Breast epithelium (tissue), 4 donors: ENCODE measurements at places on chromosomes 11 and 22. TPM values are rescaled to one million over a fixed set of nuclear protein-coding genes. Genes with fewer than 3 reads are reported as not detected.
A peak's percentile ranks its signal among the peaks of the same experiment; 100 is the strongest.

DNA sequence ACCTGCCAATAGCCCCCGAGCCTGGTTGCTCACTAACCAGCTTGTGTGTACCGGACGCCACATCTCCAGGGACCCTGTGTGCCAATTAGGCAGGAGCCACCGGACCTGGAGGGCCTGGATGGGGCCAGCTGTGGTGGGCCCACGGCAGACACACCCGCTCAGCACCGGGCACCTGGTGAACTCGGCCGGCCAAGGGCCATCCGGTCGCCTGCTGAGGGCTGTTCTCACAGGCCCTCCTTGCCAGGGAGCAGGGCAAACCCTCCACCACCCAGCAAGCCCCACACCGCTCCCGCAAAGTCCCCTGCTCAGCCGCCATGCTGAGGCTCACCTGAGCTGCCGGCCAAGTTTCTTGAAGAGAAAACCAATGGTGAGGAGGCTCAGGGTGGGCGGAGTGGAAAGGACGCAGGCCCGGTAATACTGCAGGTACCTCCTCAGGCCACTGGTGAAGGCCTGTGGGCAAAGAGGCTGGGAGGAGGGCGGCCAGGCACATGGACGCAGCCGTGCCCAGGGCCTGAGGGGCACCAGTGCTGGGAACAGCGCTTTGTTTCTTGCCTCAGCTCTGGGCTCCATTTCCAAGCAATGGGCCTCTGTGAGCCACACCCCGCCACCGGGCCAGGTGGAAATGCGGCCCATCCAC, 17.1 kb downstream of the TUBGCP6 start:
- no peaks in the 10 kb centered on the region for H3K27me3 ChIP-seq

DNA sequence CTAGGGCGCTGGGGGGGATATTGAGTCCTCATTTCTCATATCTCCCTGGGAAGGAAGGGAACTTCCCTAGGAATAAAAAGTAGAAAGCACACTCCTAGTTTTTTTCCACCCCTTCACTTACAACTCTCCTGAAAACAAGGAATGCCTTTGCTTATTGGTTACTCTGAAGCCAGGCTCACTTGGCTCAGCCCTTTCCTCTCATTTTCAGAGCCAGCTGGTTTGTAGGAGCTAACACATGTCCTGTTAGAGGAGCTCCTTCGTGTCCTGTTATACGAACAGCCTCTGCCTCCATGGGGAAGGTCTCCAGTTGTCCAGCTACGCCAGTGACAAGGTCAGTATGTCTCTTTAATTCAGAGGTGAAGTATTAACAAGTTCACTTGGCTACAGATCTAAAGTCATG, 17.6 kb downstream of the ALKBH8 start:
- H3K27ac ChIP-seq: no peak overlapping the region
- peaks cover 4% of the 10 kb centered on the region for H3K36me3 ChIP-seq
- no peak overlapping the region for H3K4me3 ChIP-seq
- H3K4me1 ChIP-seq: no peaks in the 10 kb centered on the region
- DNase-seq: no peak

- peak; percentile 71 for DNase-seq
- no peak overlapping the region for H3K4me3 ChIP-seq
- H3K36me3 ChIP-seq: no peaks in the 10 kb centered on the region
- no peak overlapping the region for H3K27ac ChIP-seq
- no peaks in the 10 kb centered on the region for H3K27me3 ChIP-seq
Measured at GRCh38 chr11:3091846-3092602, 34.8 kb upstream of the CARS1 start.

- H3K27me3 ChIP-seq: no peaks in the 10 kb centered on the region
- H3K27ac ChIP-seq: no peak overlapping the region
- no peak for DNase-seq
- no peaks in the 10 kb centered on the region for H3K4me1 ChIP-seq
Measured at GRCh38 chr11:125091247-125091876, 20.1 kb downstream of the TMEM218 start.

- no peak for DNase-seq
- no peak overlapping the region for H3K4me3 ChIP-seq
- H3K27me3 ChIP-seq: peaks cover 6% of the 10 kb centered on the region
- no peaks in the 10 kb centered on the region for H3K4me1 ChIP-seq
- H3K27ac ChIP-seq: no peak overlapping the region
Measured at GRCh38 chr22:22390989-22391388, 117.6 kb downstream of the ZNF280B start.

DNA sequence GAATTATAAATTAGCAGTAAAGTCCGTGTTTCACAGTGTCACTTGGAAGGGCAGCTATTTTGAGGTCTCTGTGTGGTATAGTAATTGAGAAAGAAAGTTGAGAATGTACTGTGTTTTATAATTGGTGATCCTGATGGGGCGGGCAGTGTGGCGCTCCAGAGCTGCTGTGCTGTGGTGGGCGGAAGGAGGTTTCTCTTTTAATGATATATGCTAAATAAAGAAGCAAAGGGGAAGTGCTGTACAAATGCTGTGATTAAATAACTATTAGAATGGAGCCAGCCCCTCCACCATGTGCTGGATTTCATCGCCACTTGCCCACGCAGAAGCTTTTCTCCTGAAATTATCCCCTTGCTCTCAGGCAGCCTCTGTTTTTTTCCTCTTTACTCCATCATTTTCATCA, 24.6 kb downstream of the ATXN10 start:
- no peak overlapping the region for H3K27ac ChIP-seq
- no peak overlapping the region for H3K4me3 ChIP-seq
- no peaks in the 10 kb centered on the region for H3K4me1 ChIP-seq
- H3K36me3 ChIP-seq: no peaks in the 10 kb centered on the region
- no peaks in the 10 kb centered on the region for H3K27me3 ChIP-seq

DNA sequence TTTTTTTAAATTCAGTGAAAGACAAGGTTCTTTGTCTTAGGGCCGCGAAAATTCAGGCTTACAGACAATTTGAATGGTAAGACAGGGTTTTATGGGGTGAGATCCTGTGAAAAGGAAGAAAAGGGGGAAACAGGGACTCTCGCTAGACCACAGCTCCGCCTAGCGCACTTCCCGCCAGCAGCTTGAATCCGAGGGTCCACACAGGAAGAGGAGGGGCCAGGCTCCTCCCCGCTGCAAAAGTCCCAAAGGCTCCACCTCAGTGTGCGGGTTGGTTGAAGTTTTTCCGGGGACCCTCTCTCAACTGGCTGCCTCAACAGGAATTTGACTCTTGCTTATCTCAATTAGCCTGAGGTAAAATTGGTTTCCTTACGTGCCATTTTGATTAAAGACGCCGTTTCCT, 950.9 kb upstream of the CNTN5 start:
- no peak for DNase-seq
- no peaks in the 10 kb centered on the region for H3K27me3 ChIP-seq
- H3K4me3 ChIP-seq: no peak overlapping the region
- no peaks in the 10 kb centered on the region for H3K4me1 ChIP-seq

GRCh38 chr22:30347255-30347892, 9.3 kb downstream of the SF3A1 start:
- DNase-seq: no peak
- peaks cover 11% of the 10 kb centered on the region for H3K36me3 ChIP-seq
- H3K27me3 ChIP-seq: no peaks in the 10 kb centered on the region

The RASL10A gene
- 4.7 TPM for total RNA-seq

- H3K4me3 ChIP-seq: no peak overlapping the region
- no peak overlapping the region for H3K27ac ChIP-seq
- H3K36me3 ChIP-seq: no peaks in the 10 kb centered on the region
- H3K4me1 ChIP-seq: peaks cover 4% of the 10 kb centered on the region
Measured at GRCh38 chr11:73221996-73222395, 3.9 kb downstream of the P2RY2 start.

- no peaks in the 10 kb centered on the region for H3K27me3 ChIP-seq
- no peaks in the 10 kb centered on the region for H3K4me1 ChIP-seq
- DNase-seq: no peak
- H3K27ac ChIP-seq: no peak overlapping the region
Measured at GRCh38 chr11:15874704-15875103, 481.6 kb downstream of the SOX6 start.

GRCh38 chr11:132456751-132457328, 1075.5 kb downstream of the OPCML start:
- H3K27ac ChIP-seq: no peak overlapping the region
- no peaks in the 10 kb centered on the region for H3K4me1 ChIP-seq
- no peak overlapping the region for H3K4me3 ChIP-seq

DNA sequence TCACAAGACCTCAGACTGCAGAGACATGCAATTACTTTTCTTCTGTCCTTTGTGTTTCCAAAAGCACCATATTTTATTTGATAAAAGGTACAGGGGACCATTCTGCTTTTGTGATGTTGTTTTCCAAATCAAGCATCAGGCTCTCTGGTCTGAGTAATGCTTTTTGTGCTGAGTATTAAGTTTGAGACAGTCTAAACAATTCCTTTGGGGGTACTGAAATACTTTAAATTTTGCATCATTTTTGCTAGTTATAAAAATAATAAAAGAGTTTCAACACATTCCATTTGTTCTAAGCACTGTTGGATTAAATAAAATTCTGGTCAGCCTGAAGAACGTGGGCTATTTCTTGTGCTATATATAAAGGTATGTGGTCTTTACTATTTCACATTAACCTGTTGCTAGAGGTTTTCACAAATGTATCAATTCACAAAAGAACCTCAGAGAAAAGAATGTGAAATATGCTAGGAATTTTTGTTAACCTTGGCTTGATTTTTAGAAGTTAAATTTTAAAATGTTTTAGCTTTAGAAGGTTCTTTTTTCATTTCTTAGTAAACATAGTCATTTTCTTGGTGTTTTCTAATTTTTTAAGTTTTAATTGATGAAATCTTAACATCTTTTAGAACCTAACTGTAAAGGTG, 61.6 kb downstream of the C22orf31 start:
- DNase-seq: no peak
- H3K27me3 ChIP-seq: no peaks in the 10 kb centered on the region
- H3K36me3 ChIP-seq: no peaks in the 10 kb centered on the region
- no peaks in the 10 kb centered on the region for H3K4me1 ChIP-seq

DNA sequence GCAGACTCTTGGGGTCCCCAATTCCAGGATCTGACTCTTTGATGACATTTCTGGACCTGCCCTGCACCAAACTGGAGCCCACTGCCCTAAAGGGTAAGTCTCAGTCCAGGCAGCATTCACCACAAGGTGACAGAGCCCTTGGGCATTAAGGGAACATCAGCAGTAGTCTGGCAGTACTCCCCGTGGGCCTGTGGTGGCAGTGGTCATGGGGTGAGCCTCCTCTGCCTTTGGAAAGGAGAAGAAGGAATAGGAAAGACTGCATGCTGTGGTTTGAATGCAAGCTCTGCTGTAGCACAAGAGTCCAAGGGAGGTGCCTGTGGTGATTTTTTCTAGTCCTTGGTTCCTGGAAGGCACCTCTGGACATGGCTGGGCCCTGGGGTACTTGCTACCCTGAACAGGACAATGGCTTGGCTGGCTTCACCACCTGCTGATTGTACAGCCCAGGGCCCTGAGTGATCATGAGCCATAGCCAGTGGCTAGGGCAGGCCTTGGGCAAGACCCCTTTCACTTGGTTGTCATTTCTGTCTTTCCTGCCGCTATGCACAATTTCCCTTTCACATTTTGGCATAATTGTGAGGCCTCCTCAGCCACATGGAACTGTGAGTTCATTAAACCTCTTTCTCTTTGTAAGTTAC, 160.7 kb upstream of the GRIA4 start:
- no peaks in the 10 kb centered on the region for H3K36me3 ChIP-seq
- H3K27ac ChIP-seq: no peak overlapping the region
- no peak for DNase-seq

DNA sequence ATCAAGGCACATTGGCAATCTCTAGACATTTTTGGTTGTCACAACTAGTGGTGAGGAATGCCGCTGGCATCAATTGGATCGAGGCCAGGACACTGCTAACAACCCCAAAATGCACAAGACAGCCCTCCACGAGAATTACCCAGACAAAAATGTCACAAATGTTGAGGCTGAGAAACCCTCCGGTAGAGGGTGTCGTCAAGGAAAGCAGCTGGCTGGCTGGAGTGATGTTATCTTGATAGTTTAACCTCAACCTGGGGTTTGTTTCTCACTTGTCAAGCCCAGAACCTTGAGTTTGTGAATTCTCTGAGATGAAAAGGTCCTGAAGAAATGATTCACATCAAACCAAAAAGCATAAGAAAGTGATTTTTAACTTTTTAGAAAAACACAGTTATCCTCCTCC, 21.1 kb upstream of the TMPRSS13 start:
- H3K4me1 ChIP-seq: no peaks in the 10 kb centered on the region
- H3K4me3 ChIP-seq: no peak overlapping the region
- H3K36me3 ChIP-seq: no peaks in the 10 kb centered on the region
- no peak for DNase-seq
- no peak overlapping the region for H3K27ac ChIP-seq

The LRRC75B gene
- total RNA-seq: 23.1 TPM

DNA sequence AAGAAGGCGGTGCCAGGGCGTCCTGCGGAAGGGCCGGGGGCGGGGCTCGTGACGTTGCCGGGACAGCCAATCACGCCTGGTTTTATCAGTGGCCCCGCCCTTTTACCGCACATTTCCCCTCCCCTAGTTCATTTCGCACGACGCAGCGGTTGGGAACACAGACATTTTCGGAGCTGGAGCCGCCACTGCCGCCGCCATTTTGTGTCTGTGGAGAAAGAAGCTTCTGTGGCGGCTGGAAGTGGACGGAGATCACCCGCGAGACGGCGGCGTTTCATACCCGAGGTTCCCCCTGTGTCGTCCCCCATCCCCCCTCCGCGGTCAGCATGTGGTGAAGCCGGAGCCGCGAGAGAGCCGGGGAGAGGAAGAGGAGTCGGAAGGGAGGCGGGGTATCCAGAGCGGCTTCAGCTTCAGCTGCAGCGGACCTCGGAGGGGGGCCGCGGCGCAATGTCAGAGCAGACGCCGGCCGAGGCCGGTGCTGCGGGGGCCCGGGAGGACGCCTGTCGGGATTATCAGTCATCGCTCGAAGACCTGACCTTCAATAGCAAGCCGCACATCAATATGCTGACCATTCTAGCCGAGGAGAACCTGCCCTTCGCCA, at the start of gene PCF11:
PCF11 (plus strand) TSS at position 136 of the 598 bp plus-strand sequence; CDS start at position 445, 309 bp downstream.
- H3K27ac ChIP-seq: peak within 1 kb of the TSS; percentile 93
- peaks cover 7% of the 10 kb centered on the region for H3K4me1 ChIP-seq
- no peaks in the 10 kb centered on the region for H3K27me3 ChIP-seq
- H3K4me3 ChIP-seq: peak within 1 kb of the TSS; percentile 98
- no peak for DNase-seq

GRCh38 chr11:105108247-105108646, 31.3 kb downstream of the CARD18 start:
- H3K4me3 ChIP-seq: no peak overlapping the region
- H3K4me1 ChIP-seq: no peaks in the 10 kb centered on the region
- H3K36me3 ChIP-seq: no peaks in the 10 kb centered on the region
- H3K27ac ChIP-seq: no peak overlapping the region
- DNase-seq: no peak

DNA sequence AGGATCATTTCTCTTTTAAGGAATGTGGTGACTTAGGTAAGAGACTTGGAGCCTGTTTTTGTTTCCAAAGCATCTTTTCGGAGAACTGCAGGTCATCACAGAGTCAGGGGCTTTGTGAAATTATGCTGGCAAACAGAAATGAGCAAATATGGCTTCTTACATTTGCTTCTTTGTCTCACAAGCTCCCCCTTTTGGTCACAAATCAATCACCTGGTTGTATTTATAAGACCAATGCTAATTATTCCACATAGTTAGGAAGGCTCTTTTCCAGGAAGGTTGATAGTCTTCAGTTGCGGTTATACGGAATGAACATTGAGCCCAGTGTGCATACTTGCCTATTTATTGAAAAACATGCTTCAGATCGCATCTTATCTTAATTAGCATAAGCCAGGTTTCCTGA, 34.6 kb upstream of the CEP126 start:
- no peaks in the 10 kb centered on the region for H3K27me3 ChIP-seq
- no peak overlapping the region for H3K27ac ChIP-seq
- DNase-seq: no peak
- no peaks in the 10 kb centered on the region for H3K4me1 ChIP-seq
- H3K36me3 ChIP-seq: no peaks in the 10 kb centered on the region

- H3K4me1 ChIP-seq: no peaks in the 10 kb centered on the region
- H3K27ac ChIP-seq: no peak overlapping the region
- no peaks in the 10 kb centered on the region for H3K36me3 ChIP-seq
- H3K4me3 ChIP-seq: no peak overlapping the region
Measured at GRCh38 chr22:19974268-19974861, 32.7 kb upstream of the TXNRD2 start.

- no peak overlapping the region for H3K4me3 ChIP-seq
- peaks cover 9% of the 10 kb centered on the region for H3K36me3 ChIP-seq
- no peak overlapping the region for H3K27ac ChIP-seq
Measured at GRCh38 chr11:7643314-7643713, 30.0 kb downstream of the CYB5R2 start.
